Daoy (cell line): ENCODE measurements at places on chromosomes 16 and 17. TPM values are rescaled to one million over a fixed set of nuclear protein-coding genes. Genes with fewer than 3 reads are reported as not detected.

DNA sequence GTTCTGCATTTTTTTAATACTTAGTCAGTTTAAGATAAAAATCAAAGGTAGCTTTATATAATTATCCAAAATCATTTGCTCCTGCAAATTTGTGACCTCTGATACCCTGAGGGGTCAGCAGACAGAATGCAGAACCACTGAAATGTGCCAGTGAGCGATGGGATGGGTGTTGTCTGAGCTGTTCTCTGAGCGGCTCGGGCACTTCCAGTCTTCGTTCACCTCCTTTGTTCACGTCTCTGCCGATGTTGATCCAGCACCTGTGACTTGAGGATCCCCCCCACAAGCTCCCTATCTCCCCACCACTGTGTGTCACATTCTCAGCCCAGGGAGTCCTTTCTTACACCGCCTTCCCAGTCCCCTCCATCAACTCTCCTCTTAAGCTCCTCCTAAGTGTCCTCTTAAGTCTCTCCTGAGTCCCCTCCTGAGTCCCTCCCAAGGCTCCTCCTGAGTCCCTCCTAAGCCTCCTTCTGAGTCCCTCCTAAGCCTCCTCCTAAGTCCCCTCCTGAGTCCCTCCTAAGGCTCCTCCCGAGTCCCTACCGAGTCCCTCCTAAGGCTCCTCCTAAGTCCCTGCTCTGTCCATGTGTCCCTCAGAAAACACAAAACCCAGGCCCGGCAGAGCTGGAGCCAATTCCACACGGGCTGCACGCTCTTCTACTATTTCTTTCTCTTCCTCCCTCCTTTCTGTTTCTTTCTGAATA, 47.5 kb downstream of the RNF213 start:
- DNase-seq: no peak

Gene TPSG1
- 0.23 TPM in 1 of 2 replicates, not detected in the other for total RNA-seq

Gene TPSD1
- total RNA-seq: not detected in 2 replicates

- peak; percentile 93 for DNase-seq
Measured at GRCh38 chr17:17032131-17032692, 10.0 kb upstream of the MPRIP start.

GRCh38 chr17:8073627-8074484, 13.7 kb downstream of the ALOX12B start:
- peak; percentile 66 for DNase-seq

- no peak for DNase-seq
Measured at GRCh38 chr16:85082173-85083050, 29.9 kb downstream of the CIBAR2 start.

- no peak for DNase-seq
Measured at GRCh38 chr17:62720126-62720850, 87.8 kb downstream of the MARCHF10 start.

DNA sequence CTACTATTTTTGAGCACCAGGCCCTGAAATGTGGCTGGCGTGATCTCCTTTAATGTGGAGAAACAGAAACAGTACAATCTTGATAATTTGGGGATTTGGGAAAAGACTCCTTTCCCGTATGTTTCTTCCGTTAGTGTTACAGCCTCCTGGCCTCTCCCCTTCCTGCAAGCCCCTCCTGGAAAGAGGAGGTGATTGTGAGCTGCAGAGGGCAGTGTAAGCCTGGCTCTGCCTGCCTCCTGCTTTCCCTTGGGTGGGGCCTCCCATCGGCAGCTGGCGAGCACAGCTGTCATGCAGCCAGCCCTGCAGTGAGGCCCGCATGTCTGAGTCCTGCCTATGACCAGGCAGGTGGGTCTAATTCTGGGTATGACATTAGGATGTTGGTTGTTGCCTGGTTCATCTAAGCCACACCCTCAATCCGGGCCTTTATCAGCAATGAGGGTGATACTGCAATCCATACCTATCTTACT, 48.7 kb upstream of the WSB1 start:
- DNase-seq: peak; percentile 89

Gene TSPAN10
- 2.3 and 4.5 TPM in 2 replicates for total RNA-seq

GRCh38 chr17:78960928-78961327, 18.8 kb downstream of the LGALS3BP start:
- no peak for DNase-seq

Gene LDHD
- not detected in 2 replicates for total RNA-seq

DNA sequence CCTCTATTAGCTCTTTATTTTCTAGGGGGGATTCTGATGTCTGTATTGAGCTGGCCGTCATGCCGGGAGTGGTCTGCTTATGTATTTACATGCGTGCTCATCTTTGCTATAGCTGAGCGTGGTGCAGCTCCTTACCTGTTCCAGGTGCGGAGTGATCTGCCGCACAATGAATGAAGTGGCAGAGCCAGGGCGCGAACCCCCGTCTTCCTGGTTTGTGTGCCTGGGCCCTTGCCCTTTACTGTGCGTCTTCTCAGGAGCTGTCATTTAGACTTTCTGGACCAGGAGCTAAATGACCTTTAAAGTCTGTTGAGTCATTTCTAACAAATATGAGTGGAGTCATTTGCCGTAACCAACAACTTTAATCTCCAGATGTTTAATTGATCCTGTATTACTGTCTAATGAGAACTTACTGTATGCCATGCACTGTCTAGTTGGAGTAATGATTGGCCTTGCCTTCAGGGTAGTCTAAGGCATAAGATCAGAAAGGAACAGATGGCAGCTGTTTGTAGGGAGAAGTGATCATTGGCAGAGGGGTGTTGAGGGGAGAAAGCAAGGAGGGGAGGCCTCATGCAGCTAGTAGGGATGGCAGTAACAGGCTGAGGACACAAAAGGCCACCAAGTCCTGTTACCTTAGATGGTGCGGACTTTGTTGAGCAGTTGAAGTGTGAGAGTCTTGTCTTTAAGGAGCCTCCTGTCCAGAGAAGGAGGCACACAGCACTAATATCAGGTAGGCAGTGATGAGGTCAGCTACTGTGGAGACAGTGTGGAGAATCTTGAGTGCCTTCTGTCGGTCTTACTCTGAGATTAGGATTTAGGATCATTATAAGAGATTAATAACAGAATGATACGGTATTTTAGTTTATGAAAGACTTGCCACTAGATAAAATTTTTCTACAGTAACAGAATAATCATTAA, 53.9 kb downstream of the USP10 start:
- no peak for DNase-seq

GRCh38 chr16:7998789-7999453, 591.4 kb downstream of the TMEM114 start:
- peak; percentile 18 for DNase-seq

GRCh38 chr17:79812353-79813258, 15.7 kb upstream of the CBX8 start:
- no peak for DNase-seq
